ENCODE measurements at places on chromosomes 6 and 20. TPM values are rescaled to one million over a fixed set of nuclear protein-coding genes. Genes with fewer than 3 reads are reported as not detected.

DNA sequence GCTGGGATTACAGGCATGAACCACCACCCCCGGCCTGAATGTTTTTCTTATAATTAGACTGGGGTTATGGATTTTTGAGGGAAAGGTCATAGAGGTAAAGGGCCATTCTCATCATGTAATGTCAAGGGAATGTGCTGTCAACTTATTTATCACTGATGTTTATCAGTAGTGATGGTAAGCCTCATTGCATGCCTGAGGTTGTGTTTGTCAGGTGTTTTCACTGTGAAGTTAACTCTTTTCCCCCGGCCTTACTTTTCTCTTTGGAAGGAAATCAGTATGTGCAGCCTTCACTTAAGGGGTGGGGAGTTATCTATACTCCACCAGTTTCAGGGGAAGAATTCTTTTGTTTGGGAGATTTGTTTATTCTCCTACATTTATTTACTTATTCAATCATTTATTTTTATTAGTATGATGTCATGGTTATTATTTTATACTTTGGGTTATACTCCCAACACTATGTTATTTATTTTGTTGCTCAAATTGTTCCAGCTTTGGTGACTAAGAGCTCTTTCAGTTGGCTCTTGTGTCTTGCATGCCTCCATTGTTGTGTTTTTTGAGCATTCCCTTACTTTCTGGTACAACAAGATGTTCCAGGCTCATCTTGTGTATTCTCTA, 2.8 kb upstream of the SLC17A5 start:
- no peak for DNase-seq

Gene RNF39
- total RNA-seq = 0.06 TPM

DNA sequence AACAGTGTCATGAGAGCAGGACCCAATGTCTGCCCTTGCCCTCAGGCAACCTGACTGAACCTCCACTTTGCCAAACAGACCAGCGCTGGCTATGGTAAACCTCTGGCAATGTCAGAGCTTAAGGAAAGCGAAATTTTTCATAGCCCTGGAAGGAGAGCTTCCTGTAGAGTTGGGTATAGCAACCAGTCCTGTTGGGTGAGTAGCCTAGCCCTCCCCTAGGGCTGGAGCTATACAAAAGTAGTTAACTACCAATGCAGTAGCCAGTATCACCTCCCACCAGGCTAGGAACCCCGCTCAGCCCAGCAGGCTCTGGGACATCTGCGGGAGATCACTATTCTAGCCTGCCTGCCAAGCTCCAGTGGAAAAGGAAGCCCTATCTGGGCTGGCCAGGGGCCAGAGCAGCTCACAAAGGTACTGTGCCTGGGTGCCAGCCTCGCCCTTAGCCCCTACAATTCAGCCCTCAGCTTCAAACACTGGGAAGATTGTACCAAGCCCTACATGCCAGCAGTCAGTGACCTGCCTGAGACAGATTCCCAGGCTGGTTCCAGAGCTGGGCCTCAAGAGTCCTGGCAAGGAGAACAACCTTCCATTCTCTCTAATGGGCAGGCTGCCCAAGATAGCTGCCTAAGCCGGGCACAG, 7.9 kb downstream of the WFDC3 start:
- peak; percentile 11 for DNase-seq

DNA sequence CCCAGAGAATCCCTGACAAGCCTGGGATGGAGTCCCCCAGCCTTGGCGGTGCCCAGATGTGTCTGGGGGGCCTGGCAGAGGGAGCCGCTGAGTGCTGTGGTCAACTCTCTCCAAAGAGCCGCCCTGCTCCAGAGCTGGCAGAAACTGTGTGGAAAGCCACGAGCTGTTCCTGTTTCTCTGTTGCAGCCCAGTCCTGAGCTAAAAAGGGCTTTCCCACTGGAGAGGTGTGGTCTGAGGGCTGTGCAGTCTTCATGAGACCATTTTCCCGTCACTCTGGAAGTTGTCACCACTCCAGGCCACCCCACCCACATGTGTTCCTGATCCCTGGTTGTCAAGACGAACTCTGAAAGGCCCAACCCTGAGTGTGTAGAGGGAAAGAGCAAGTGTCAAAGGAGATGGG, 99.7 kb upstream of the KCNK16 start:
- no peak for DNase-seq

DNA sequence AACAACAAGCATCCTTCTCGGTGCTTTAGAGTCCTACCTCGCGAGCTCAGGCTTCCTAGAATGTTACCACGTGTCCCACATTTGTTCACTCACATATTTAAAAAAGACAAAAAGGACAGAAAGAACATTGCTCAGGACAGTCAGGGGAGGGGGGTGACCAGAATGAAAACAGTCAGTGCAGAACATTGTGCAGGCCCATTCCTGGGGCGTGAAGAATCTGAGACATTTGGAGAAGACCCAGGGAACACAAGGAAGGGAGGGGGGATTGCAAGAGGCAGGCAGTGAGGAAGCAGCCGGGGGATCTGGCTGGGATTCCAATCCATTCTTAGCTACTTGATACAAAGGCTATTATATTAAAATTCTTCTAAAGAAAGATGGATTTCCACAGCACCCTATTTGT, 270.4 kb upstream of the CITED2 start:
- no peak for DNase-seq

DNA sequence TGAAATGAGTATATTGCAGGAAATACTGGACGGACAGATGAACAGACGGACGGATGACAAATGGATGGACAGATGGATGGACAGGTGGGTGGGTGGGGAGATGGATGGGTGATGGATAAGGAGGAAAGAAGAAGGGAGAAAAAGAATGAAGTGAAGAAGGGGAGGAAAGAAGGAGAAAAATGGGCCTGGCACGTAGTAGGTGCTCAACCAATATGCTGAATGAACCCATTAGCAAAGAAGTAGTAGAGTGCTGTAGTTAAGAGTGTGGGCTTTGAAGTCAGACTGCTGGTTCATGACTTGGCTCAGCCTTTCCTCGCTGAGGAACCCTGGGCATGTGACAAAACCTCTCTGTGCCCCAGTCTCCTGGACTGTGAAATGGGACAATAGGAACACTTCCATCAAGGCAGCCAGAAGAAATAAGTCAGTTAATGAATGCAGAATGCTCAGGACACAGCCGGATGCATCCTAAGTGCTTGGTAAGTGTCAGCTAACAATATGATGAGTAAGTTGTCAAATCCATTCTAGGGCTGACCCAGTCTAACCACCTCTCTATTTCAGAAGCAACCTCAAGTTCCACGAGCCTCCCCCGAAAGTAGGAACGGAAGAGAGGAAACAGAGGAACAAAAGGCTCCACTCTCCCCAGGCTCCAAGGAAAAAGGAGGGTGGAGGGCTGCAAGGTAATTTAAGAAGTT, 37.9 kb downstream of the PREX1 start:
- no peak for DNase-seq

DNA sequence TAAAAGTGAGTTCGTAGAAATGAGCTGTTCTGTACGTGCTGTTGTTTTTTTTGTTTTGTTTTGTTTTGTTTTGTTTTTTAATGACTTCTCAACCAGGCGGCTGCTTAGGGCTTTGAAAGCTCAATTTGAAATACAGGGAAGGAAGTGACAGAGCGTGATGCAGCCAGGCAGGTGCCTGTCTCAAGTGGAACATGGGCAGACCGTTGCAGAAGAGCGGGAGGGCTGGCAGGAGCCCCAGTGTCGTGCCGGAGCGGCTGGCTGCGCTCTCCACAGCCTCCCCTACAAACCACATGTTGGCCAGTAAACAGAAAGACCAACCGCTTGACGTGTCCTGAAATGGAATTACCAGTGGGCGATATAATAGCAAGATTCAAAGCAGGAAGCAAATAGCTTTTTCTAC, 164.9 kb upstream of the RREB1 start:
- no peak for DNase-seq

GRCh38 chr20:55216525-55217242, 741.3 kb downstream of the DOK5 start:
- DNase-seq = peak; percentile 78

- DNase-seq = peak; percentile 85
These were observed 608.6 kb downstream of the COL12A1 start for GRCh38 chr6:74597266-74597665.

DNA sequence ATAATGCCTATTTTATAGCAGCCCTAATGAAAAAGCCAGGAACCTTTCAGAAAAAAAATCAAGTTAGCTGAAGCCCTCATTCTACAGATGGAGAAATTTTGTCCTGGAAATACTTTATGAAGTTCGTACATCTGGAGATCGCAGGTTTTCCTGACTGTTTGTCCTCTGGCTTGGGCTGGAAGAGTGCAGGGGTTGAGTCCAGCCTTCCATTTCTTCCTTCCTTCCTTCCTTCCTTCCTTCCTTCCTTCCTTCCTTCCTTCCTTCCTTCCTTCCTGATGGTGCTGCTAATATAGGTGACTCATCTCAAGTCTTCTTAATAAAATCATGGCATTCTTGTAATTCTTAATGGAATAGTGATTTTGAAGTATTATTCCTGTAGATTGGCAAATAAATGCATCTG, 227.4 kb downstream of the CLVS2 start:
- DNase-seq = no peak

Gene CRYBG1
- total RNA-seq = 20.4 TPM

GRCh38 chr6:40528051-40528450, 59.1 kb downstream of the LRFN2 start:
- DNase-seq = no peak
